T1000 (cell line): ENCODE measurements at places on chromosomes 1 and 21.
A peak's percentile ranks its signal among the peaks of the same experiment; 100 is the strongest.

DNA sequence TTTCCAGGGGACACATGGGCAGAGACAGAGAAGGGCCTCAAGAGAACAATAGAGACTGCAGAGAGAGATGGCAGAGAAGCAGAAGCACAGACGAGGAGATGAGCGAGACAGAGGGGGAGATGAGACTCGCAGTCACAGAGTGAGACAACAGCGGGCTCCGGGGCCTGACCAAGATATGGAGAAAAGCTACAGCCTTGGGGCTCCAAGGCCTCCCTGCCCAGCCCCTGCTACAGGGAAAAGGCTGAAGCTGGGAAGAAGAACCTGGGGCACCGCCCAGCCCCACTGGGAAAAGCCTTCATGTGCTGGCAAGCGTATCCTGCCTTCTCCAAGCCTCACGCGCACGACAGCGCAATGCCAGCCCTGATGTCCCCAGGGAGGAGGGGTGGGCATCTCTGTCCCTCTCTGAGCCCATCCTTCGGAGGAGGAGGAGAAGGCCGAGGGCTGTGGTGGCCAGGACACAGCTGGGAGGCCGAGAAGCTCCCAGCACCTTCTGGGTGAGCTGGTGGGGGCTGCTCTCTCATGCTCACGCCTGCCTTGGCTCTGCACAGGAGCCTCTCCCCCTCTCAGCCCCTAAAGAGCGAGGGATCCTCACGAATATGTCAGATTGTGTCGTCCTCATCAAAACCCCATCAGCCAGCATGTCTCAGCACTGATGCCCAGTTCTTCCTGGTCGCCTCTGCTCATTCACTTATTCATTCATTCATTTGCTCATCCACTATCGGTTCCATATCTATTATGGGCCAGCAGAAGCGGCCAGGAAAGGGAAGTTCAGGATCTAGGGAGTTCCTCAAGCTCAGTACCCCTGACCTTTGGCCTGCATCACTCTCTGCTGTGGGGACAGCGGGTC is 56.6 kb downstream of the ACOT7 start:
- DNase-seq: no peak

DNA sequence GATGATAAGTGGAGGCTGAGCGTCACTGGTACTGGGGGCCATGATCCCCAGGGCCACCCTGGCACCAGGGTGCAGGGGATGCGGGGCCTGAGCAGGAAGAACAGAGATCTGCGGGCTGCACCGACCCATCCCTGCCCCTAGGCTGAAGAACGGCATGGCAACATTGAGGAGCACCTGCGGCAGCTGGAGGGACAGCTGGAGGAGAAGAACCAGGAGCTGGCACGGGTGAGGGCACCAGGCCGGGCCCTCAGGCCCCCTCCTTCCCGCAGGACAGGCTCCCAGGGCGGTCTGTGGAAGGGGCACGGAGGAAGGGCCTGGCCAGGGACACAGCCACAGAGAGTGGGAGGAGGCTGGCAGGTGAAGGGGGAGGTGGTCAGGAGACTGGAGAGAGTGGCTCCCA is 21.8 kb downstream of the PPFIA4 start:
- no peak for DNase-seq

GRCh38 chr1:89943846-89944781 is 50.8 kb upstream of the ZNF326 start:
- DNase-seq: no peak

DNA sequence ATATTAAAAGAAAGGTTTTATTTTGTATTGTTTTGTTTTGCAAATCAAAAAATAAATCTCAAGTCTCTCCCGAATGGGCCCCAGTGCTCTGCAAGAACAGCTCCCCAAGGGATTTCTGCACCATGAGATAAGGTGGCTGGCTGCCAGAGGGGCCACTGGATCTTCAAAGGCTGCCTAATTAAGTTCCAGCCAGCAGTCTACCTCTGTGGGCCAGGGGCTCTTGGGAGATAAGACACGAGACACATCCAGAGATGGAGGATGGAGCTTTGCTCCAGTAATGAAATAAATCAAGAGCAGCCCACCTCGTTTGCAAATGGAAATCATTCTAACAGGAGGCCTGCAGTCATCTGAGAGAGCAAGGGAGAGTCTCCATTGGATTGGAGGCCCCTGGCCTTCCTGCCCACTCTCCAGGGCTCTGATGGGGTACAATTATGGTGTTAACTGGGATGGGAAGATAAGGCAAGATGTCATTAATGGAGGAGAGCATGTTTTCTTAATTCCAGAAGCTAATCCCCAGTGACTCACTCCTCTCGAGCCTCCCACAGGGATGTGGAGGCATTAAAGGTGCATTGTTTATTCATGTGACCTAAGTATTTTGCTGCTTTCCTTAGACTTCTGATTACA is 155.2 kb upstream of the KAZN start:
- DNase-seq: peak; percentile 35

DNA sequence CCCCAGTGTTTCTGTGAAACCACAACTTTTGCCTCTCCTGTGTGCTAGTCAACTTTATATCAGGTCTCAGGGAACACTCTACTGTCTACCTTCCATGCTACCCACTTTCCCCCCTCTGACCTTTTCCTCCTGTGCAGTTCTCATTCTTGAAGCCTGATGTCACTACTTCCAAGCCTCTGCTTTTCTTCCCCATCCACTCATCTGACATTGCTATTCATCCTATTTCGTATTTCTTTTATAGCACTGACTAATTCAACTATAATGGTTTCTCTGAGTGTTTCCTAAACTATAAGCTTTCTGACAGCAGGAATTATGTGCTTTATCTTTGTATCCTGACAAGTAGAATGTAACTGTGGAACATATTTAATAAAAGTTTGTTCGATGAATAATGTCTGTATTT is 18.2 kb upstream of the DPH5 start:
- peak; percentile 22 for DNase-seq

- peak; percentile 30 for DNase-seq
These were observed 5.4 kb downstream of the TRIM62 start for GRCh38 chr1:33176362-33176850.

DNA sequence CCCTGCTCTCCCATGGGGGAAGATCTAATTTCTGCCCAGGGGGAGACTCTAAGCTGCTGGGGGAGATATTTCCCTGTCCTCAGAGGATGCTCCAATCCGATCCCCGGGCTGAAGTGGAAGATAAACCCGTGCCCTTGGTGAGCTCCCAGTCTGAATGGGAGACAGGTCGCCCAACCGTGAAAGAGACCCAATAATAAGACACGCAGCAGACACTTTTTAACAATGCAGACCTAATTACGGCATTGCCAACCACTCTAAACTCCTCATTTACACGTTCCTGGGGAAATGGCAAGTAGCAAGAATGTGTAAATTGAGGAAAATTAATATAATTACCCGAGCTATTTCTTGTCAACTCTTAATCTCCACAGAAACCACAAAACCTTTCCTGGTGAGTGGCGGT is 48.7 kb upstream of the ACTL8 start:
- no peak for DNase-seq

- no peak for DNase-seq
These were observed 478.9 kb downstream of the DPYD start for GRCh38 chr1:97441966-97442365.

DNA sequence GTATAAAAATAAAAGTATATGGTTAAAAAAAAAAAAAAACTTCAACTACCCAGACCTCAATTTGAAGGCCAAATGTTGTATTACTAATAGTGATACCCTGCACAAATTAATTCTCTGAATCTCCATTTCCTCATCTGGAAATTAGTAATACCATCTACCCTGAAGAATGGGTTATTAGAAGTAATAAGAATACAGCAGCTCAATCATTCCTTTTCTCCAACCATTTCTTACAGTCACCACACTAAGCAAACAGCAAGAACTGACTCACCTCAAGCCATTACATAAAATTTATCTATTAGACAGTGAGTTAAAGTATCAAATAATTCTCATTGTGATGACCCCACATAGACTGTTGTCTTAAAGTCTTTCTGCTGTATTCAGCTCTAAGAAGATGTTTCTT is 39.6 kb downstream of the RERE start:
- no peak for DNase-seq

DNA sequence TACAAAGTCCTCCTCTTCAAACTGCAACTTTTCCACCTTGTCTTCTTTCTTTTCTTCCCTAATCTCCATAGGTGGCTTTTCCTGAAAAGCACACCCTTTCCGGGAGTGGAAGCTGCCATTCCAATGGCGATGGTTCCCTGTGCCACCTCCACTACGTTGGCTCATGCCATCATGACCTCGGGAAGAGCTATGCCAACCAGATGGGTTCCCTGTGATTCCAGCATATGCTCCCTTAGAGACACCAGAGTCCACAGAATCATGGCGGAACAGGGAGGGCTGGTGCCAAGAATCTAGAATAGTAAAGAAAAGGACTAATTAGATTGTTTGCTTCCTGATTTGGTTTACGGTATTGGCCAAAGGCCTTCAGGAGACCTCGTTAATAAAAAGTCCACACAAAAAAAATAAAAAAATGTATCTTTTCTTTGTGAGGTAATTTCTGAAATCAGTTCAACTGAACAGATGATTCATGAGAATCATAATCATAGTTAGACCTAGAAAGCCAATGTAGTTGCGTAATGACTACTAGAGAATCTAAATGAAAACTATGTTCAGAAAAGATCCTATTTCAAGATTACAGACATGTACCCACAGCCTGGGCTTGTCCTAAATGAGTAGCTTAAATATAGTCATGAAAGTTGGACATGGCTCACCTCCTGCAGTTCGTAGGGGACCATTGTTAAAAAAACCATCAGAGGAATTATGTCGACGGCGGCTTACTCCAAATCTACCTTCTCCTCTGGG is 30.9 kb upstream of the CCDC17 start:
- DNase-seq: no peak

- no peak for DNase-seq
These were observed 217.5 kb upstream of the PLXNA2 start for GRCh38 chr1:208461680-208462079.

GRCh38 chr1:160437432-160438316 is 37.3 kb downstream of the VANGL2 start:
- DNase-seq: no peak

DNA sequence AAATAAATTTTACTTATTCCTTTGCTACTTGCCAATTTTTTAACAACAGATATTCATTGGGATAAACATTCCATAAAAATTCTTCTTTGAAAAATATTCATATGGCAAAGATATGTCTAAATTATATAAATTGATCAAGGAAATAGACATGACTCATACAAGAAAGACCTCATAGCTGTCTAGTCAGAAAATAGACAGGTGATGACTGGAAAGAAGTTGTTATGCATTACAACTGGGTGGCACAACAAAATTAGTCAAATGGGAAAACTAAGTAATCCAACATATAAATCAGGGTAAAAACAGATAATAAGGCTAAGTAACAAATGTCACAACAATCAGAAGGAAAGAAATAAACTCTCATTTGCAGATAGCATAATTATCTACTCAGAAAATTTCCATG is 92.0 kb downstream of the USH2A start:
- no peak for DNase-seq

DNA sequence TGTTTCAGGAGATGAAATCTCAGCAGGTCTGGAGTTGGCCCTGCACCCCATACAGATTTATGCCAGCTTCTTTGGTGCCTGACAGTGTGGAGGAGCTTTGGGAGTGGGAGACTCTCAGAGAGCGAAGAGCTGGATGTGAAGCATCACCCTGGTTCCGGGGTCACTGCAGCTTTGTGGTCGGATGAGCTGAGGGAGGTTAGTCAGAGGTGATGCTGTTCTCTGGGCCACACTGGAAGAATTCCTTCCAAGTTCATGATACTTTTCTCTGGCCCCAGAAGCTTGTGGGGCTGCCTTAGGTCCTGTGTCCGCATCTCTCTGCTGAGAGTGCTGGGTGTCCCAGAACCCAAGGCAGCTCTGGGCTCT is 467.8 kb downstream of the CAMTA1 start:
- DNase-seq: no peak

DNA sequence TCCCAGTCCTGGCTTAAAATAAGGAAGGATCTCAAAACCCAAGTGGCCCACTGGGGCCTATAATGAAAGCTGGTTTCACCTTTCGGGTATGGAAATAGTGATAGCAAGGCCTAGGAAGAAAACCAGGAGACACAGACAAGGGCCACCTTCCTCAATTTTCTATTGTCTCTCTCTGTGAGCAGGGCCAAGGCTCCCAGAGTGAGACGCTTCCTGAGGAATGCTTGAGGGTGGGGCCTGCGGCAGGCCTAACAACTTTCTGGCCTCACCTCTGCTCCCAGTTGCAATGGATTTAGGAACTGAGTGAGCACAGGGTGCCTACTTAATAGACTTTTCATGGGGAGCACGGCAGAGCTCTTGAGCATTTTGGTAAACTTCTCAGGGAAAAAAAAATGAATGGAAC is 300.9 kb downstream of the ASTN1 start:
- no peak for DNase-seq

DNA sequence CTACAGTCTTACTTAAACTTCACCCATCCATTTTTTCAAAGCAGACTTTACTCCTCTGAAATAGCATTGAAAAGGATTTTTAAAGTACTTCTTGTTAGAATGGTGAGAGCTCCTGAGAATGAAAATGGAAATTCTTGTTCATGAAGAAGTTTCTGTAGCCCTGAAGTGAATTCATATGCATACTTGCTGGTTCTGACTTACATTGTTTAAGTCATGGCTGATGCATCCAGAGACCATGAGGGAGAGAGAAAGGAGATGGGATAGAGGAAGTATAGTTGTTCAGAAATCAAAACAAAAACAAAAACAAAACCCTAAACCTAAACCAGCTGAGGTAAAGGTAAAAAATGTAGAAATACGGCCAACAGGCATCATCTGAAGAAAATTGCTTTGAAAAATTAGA is 27.1 kb upstream of the SAMSN1 start:
- no peak for DNase-seq

- no peak for DNase-seq
These were observed 474.0 kb downstream of the SETD4 start for GRCh38 chr21:35586305-35586704.

DNA sequence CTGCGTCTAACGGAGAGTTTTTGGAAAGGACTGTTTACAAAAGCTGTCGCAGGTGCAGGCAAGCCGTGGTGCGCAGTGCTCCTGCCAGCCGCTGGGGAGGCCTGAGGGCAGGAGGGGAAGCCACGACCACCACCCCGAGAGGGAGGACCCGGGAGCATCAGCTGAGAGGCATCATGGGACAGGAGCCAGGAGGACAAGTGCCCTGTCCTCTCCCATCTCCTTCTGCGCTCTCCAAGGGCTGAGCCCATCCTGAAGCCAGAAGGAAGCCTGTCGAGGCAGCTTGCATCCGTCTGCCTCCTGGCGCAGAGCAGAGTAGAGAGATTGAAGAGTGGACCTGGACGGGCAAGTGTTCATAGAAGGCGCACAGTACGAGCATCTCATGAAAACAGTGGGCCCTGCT is 310.9 kb downstream of the KIF26B start:
- DNase-seq: no peak

- no peak for DNase-seq
These were observed 19.5 kb downstream of the STK40 start for GRCh38 chr1:36366091-36366661.

DNA sequence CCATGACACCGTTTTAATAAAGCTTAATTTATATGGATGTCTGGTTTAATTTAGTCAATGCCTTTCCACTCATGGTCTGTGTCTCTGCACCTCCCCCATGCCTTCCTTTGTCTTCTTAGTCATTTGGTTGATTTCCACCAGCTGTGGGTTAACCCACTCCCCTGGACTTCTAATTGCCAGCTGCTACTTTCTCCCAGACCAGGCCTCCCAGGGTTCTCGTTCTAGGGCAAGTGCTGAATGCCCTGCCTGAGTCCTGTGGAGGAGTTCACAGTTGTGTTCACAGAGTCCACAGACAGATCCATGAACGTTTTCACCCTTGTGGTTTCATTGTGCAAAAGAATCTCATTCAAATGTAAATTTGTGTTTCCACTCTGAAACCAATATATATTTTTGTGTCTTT is 243.4 kb downstream of the NUF2 start:
- DNase-seq: no peak

GRCh38 chr1:210525716-210526454 is 197.2 kb downstream of the HHAT start:
- no peak for DNase-seq

GRCh38 chr1:91374086-91374485 is 30.6 kb downstream of the HFM1 start:
- DNase-seq: no peak
